ELR (cell line): ENCODE measurements at places on chromosomes 11 and 22.

DNA sequence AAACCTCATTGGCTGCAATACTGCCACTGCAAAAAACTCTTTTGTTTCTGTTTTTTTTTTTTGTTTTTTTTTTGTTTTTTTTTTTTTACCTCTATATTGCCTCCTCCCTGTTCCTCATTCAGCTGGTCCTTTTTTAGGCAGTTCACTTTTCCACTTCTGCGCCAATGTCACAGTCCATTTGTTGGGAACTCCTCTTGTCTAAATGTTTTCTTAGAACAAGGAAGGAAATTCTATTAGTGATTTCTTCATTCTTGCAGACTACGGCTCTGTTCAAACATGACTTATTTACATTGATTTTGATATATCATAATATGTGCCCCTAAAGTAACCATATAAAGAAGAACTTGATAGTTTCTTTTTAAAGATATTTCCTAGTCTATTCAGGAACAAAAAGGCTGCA lies 2.9 kb downstream of the FAM118B start:
- DNase-seq = no peak

DNA sequence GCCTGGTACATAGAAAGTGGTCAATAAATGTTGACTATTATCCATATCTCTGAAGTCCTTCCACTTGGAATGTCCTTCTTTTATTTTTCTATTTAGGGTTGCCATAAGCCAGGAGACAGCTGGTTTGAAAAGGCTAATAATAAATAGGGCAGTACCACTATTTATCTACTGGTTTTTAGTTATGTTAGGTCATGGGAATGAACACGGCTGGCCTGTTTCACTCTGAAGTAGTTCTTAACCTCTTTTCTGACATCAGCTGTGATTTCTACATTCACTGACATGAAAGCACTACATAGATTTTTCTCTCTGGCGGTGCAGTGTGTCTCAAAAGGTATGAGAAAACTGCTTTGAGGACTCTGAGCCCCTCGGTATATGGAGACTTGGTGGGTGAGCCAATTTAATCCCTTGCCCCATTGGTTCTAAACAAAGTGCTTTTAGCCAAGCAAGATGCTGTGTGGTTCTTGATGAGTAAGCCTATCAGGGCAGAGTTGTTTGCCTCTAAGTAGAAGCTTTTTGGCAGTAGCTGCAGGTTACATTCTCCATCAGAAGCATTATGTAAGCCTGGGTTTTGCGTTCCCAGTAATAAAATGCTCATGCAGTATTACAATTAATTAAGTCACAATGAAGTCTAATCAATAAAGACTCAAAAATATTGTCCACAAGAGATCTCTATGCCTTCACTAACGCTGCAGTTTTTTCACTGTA lies 48.7 kb upstream of the APOA1 start:
- no peak for DNase-seq

DNA sequence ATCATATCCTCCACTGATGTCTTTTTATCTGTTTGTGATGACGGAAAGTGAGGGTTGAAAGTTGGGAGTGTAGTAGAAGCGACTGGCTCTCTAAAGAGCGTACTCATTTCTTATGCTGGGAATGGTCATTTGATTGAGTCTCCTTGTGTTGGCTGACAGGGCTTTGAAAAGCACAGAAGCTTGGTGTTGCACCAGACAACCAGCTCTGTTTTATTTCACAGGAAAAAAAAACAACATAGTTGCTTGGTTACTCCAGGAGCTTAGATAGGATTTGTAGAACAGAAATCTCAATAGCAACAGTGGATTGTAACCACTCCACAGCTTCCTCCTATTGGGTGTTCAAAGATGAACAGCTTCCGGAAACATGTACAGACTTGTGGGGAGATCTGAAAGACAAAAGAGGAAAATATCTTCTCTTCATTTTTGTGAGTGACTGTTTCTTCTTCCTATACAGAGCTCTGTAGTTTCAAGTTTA lies 2.7 kb downstream of the RBM14 start:
- no peak for DNase-seq

- DNase-seq = no peak
Observed at GRCh38 chr22:41856469-41856868, 23.6 kb downstream of the SREBF2 start.

DNA sequence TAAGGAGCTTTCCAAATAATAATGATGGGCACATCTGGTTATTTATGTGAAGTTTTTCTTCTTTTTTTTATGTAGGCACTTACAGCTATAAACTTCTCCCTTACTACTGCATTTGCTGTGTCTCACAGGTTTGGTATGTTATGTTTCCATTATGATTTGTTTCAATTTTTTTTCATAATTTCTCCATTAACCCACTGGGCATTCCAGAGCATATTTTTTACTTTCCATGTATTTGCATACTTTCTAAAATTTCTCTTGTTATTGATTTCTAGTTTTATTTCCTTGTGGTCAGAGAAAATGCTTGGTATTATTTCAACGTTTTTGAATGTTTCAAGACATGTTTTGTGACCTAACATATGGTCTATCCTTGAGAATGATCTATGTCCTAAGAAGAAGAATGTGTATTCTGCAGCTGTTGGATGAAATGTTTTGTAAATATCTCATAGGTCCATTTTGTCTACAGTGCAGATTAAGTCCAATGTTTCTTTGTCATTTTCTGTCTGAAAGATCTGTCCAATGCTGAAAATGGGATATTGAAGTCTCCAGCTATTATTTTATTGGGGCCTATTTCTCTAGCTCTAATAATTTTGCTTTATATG lies 362.1 kb downstream of the DDX10 start:
- peak; percentile 52 for DNase-seq

DNA sequence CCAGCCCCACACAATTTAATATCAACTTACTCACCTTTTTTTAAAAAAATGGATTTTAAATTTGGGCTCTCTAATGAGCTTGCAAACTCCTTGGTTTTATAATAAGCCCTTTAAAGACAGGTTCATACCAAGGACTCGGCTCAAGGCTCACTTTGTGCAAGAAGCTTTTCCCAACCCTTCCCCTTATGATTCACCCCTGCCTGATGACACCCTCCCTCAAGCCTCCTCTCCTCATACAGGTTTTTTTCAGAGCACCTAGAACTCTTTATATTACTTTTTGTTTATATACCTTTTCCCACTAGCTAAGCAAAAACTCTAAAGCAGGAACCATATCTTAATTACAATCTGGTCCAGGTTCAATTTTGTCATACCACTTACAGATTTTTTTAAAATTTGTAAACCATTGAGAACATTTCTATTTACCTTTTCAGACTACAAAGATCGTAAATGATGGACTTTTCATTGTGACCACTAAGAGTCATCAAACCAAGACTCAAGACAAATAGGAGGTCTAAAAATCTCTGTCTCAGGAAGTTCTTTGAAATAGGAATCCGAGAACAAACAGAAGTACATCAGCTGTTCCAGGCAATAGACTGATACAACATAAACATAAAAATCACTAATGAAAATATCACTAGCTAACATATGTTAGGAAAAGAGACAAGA lies 13.1 kb upstream of the EXPH5 start:
- DNase-seq = peak; percentile 58

- no peak for DNase-seq
Observed at GRCh38 chr22:29251981-29252911, 15.5 kb downstream of the RHBDD3 start.

GRCh38 chr11:134503596-134503995 lies 91.6 kb upstream of the B3GAT1 start:
- no peak for DNase-seq

DNA sequence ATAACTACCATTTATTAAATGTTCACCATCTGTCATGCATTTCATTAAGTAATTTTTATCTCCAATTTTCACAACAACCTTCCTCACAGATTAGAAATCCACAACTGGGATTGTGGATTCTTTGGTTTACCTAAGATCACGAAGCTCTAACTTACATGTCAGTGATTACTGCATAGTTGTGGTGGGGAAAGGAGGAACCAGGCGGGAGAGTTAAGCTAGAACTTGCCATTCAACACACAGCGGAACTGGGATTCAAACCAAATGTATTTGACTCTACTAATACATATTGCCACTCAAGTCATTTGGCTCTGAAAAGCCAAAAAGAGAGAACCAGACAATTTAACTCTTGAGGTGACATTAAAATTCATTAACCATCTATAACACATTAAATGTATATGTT lies 10.4 kb upstream of the LAYN start:
- DNase-seq = peak; percentile 35

DNA sequence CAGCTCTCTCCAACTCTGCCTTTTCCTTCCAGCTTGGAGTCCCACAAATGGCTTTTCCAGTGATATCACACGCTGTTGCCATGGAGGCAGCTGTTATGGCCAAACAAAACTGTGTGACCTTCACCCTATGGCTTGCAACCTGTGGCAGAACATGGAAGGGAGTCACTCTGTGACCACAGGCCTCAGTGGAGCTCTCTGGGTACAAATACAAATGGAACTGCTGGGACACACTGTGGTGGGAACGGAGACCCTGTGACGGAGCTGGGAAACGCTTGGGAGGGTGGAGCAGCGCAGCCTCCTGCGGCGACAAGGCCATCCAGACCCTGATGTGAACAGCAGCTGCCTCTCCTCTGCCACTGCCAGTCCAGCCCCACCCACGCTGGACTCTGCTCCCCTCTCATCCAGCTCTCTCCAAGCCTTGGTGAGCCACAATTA lies 162.5 kb downstream of the ETS1 start:
- no peak for DNase-seq

DNA sequence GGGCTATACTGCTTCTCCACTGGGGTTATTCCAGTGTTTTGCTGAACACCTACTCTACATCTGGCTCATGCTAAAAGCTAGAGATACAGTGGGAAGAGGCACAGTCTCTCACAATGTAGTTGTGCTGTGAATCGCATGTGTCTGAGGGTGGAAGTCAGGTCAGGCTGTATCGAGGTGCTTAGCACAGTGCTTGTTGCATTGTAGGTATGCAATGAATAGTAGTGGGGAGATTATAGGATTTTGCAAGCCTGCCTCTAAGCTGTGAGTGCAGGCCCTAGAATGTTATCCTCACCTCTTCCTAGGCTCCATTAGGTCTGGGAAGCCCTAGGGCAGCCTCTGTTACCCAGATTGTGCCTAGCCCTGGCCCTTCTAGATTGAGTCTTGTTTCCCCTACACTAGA lies 37.4 kb downstream of the MYO18B start:
- DNase-seq = no peak

DNA sequence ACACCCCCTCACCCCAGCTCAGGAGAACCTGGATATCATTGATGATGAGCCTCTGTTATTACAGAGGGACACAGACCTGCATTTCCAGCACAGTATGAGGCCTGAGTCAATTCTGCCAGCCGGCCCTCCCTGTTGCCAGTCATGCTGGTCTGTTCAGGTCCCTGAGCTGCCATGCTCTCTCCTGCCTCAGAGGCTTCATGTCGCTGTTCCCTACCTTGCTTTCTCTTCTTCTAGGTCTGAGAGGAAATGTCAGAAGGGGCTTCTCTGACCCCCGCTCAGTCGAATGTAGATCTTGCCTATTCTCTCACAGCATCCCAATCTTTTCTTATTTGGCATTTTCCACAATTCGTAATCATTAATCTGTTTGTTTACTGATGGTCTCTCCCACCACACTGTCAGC lies 21.8 kb upstream of the ABCC8 start:
- peak; percentile 51 for DNase-seq

DNA sequence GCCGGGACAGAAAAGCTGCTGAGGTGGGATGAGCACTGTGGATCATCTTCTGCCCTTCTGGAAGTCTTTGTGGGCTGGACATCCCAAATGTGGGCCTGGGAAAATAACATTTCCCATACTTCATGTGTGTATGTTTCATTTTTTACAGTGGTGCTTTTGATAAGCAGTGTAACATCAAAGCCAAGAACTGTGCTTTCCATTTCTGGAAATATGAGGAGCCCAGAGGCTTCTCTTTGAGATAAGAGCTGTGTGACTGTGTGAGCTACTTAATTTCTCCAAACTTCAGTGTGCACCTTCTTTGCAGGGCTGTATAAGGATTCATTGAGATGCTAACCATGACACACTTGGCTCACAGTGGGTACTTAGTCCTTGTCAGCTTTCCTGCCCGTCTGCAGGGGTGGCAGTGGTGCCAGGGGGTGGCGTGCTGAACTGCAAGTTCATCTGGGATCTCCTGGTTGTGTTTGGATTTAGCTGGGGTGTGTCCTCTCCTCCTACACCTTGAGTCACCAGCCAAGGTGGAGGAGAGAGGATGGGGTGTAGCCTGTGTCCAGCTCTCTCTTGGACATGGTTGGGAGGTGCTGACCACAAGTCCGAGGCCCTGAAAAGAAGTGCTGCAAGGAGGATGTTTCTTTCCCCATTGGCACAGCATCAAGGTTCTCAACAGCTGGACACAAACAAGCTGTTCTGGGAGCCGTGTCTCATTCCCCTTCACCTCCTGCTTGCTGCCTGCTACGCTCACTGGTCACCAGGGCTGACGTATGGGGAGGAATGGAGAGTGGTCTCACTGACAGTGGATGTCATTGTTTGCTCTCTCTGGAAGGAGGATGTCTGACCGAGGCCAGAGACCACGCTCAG lies 139.4 kb downstream of the TEAD1 start:
- peak; percentile 74 for DNase-seq

- DNase-seq = no peak
Observed at GRCh38 chr11:99066618-99067317, 46.0 kb downstream of the CNTN5 start.

DNA sequence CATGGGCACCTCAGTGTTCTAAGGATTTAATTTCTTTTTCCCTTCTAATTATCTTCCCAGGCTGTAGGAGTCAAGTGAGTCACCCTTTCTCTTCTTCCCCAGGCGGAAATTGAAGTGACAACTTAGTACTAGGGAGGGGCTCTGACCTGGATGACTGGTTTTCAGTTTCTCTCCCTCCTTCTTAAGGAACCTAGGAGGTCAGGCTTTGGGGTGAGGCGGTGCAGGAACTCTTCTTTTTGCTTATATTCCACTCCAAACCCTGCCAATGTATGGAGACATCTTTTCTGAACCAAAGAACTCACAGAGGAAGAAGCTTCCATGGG lies 12.6 kb downstream of the ZDHHC5 start:
- DNase-seq = peak; percentile 62

- DNase-seq = no peak
Observed at GRCh38 chr22:32620992-32621391, 146.4 kb downstream of the FBXO7 start.

- no peak for DNase-seq
Observed at GRCh38 chr11:134369656-134370525, 38.1 kb downstream of the GLB1L2 start.

GRCh38 chr11:46491661-46492330 lies 100.2 kb upstream of the CHRM4 start:
- no peak for DNase-seq

DNA sequence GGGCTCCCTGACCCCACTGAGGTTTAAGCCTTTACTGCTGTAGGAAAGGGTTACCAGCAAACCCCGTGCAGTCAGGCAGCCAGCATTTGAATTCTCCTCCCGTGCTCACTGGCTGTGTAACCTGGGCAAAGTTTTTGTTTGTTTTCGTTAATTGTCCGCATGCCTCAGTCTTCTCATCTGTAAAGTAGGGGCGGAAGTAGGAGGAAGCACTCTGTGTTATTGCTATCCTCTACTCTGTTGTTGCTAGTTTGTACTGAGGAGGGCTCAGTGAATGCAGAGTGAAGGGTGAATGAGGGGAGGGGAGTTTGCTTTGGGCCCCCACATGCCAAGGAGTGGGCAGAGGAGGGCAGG lies 14.0 kb upstream of the SYT7 start:
- DNase-seq = no peak
